ENCODE measurements at places on chromosomes 12 and 14. TPM values are rescaled to one million over a fixed set of nuclear protein-coding genes. Genes with fewer than 3 reads are reported as not detected.

SLC2A13 gene
- total RNA-seq = 0.29 TPM

CLMN gene
- total RNA-seq = 40.4 TPM

KRT81 gene
- 0.35 TPM for total RNA-seq

DNA sequence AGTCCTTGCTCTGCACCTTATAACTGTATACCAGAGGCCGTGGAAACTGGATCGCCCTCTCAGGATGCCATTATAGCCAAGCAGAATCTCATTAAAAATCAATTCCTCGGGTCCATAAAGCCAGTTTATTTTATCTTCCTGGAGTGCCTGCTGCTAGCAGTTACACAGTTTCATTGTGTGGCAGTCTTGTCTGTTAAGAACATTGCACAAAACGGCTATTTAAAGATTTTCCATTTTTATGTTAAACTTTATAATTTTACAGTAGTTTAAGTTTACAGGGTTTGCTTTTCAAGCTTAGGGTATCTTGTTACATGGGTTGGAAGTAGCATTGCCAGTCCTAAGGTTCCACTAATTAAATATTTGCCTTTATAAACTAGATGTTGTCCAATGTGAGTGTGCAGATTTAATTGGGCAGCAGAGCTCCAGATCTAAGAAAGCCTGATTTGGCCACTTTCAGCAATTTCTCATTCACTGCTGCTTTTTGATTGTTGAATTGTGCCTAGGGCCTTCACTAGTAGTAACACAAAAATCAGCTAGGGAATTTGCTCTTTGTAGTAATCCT lies 17.0 kb downstream of the TMEM30B start:
- peaks cover 5% of the 10 kb centered on the region for H3K27me3 ChIP-seq
- no peaks in the 10 kb centered on the region for H3K36me3 ChIP-seq
- H3K4me1 ChIP-seq = no peaks in the 10 kb centered on the region
- no peak overlapping the region for H3K4me3 ChIP-seq

- H3K27me3 ChIP-seq = no peaks in the 10 kb centered on the region
- H3K36me3 ChIP-seq = peaks cover 34% of the 10 kb centered on the region
- DNase-seq = no peak
- no peak overlapping the region for H3K27ac ChIP-seq
- no peaks in the 10 kb centered on the region for H3K4me1 ChIP-seq
- H3K4me3 ChIP-seq = no peak overlapping the region
These were observed 85.0 kb downstream of the SYNE3 start for GRCh38 chr14:95431199-95432143.

DNA sequence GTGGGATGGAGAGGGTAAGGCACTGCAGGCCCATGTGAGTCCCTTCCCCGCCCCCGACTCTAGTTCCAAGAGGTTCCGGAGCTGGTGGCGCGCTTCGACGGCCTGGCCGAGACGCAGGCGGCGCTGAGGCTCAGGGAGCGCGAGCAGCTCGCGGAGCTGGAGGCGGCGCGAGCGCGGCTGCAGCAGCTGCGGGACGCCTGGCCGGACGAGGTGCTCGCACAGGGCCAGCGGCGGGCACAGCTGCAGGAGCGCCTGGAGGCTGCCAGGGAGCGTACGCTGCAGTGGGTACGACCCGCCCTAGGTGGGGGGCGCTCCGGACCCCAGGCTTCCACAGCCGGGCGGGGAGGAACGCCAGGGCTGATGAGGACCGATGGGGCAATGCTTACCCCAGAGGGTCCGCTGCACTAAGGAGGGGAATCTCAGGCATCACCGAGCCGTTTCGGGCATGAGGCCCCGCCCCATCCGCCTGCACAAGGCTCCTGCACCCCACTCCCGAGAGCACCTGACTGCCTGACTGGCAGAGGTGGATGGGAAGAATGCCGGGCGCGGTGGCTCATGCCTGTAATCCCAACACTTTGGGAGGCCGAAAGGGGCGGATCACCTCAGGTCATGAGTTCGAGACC lies 4.9 kb downstream of the CFAP73 start:
- H3K36me3 ChIP-seq = peaks cover 15% of the 10 kb centered on the region
- no peak overlapping the region for H3K27ac ChIP-seq
- H3K27me3 ChIP-seq = peaks cover 8% of the 10 kb centered on the region
- DNase-seq = no peak
- no peak overlapping the region for H3K4me3 ChIP-seq

DNA sequence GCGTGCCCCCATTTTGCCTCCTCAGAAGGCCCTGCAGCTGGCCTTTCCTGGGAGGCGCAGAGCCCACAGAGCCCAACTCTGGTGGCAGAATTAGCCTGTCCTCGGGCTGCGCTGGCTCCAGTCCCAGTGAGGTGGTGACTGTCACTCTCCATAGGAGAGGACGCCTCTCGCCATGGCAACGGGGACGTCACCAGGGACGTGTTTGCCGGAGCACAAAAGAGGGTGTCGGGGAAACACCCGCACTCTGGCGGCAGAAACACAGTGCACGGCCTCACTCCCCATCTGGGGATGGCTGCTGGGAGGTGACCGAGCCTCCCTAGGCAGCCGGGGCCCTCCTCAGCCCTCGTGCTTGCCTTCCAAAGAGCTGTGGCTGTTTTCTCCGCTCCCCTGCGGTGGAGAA lies 50.2 kb upstream of the NCOR2 start:
- no peak overlapping the region for H3K27ac ChIP-seq
- H3K36me3 ChIP-seq = no peaks in the 10 kb centered on the region
- H3K27me3 ChIP-seq = no peaks in the 10 kb centered on the region
